ENCODE measurements at places on chromosomes 11 and 22.

DNA sequence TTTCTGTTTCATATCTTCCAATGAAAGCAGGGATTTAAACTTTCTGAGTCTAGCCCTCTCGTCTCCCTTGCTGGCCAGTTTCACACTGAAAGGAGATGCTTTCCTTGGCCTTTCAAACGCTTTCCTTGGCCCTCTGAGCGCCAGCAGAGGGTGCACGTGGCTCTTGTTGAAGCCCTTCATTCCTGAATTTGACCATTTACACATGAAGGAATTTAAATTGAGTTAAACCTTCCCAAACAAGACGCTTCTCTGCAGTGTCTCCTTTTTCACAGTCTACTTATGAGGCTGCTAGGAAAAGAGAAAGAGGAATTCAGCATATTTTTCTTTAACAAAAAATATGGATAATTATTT lies 21.6 kb downstream of the NNMT start:
- DNase-seq = peak; percentile 43

GRCh38 chr11:34546511-34547209 lies 33.1 kb upstream of the ELF5 start:
- no peak for DNase-seq

DNA sequence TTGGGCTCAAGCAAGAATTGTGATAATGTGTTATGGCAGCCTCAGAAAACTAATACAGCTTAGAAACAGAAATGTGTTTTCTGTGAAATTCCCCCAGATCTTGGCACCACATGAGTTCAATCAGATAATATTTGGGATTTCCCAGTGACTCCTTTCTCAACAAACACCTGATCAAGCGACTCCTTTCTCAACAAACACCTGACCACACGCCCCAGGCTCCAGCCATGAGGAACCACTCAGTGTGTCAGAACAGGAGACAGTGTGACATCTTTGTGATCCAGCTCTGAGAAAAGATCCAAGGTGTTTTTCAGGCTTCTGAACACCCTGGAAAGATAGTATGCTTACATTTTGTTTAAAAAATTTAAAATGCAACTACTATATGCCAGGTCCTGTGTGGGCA lies 1.9 kb upstream of the UVRAG start:
- no peak for DNase-seq

DNA sequence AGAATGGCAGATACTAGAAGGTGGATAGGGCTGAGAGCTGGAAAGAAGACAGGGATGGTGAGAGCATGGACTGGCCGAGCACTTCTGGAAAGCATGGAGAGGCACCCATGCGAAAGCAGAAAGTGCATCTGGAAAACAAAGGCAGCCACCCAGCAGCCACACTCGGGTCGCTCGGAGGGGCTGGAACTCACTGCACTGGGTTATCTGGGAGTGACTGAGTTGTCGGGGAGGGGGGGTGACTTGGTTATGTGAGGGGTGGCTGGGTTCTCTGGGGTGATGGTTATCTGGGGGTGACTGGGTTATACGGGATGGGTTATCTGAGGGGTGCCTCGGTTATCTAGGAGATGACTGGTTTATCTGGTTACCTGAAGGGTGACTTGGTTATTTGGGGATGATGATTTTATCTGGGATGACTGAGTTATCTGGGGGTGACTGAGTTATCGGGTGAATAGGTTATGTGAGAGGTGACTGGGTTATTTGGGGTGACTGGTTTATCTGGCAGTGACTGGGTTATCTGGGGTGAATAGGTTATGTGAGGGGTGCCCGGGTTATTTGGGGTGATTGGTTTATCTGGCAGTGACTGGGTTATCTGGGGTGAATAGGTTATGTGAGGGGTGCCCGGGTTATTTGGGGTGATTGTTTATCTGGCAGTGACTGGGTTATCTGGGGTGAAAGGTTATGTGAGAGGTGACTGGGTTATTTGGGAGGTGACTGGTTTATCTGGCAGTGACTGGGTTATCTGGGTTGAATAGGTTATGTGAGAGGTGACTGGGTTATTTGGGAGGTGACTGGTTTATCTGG lies 2.6 kb upstream of the PANX2 start:
- no peak for DNase-seq

GRCh38 chr22:21587803-21588611 lies 20.5 kb downstream of the UBE2L3 start:
- DNase-seq = peak; percentile 36

GRCh38 chr22:41532908-41533825 lies 11.1 kb downstream of the POLR3H start:
- DNase-seq = peak; percentile 78

- DNase-seq = no peak
These were observed 798.4 kb upstream of the TENM4 start for GRCh38 chr11:80239217-80239616.

DNA sequence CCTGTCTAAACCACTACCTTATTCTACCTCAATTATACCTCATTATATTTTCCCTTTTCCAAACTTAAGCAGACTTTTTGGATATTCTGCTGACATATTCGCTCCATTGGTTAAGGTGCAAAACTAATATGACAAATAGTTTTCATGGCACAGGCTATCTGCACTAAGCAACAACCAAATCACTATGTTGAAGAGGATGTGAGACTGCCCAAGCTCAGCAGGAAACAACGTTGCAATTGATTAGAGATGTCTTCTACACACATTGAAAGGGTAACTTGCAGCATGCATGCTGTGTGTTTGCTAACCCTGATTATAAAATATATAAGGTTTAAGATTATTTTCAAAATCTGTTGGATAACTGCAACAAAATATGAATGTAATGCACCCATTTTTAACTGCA lies 61.6 kb downstream of the STK33 start:
- DNase-seq = no peak

GRCh38 chr11:117179048-117179999 lies 781 bp downstream of the SIDT2 start:
- DNase-seq = peak; percentile 52

DNA sequence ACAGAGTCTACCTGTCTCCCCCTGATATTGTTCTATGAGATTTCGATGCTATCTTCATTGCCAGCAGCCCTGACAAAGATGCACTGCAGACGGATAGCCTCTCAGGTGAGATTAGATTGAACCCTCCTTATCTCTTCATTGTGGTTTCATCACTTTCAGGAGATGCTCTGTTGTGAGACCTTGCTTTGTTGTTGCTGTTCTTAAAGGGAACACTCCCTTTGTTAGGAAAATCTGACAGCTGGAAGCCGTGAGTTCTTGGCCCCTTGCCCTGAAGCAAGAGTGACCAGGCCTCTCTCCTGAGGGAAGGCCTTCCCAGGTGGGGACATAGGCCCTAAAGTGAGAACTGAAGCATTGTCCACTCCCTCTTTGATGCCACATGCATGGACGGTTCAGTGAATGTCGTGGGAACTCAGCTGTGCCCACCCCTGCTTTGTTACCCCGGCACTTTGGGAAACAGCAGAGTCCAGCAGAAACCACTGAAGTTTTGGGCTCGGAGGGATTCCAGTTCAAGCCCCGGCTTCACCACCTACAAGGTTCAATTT lies 976.1 kb downstream of the TBC1D22A start:
- no peak for DNase-seq

DNA sequence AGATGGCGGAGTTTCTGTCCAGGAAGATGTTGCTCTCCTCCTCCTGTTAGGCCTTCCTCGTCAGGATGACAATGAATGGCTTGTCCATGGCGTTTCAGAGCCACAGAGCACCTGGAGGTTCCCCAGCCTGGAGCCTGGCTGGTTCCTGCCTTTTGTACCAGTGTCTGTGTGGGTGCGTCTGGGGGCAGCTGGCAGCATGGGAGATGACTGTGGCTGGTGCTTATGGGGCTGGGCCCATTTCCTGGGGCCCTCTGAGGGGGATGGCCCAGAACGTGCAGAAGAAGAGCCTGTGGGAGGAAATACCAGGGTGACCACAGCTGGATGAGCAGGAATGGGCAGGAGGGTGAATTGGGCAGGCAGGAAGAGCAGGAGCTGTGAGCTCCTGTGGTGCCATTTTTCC lies 6.7 kb downstream of the SLC37A2 start:
- DNase-seq = peak; percentile 38

Measured in AG08395 (cell line).